ENCODE measurements at places on chromosomes 16 and 17.

DNA sequence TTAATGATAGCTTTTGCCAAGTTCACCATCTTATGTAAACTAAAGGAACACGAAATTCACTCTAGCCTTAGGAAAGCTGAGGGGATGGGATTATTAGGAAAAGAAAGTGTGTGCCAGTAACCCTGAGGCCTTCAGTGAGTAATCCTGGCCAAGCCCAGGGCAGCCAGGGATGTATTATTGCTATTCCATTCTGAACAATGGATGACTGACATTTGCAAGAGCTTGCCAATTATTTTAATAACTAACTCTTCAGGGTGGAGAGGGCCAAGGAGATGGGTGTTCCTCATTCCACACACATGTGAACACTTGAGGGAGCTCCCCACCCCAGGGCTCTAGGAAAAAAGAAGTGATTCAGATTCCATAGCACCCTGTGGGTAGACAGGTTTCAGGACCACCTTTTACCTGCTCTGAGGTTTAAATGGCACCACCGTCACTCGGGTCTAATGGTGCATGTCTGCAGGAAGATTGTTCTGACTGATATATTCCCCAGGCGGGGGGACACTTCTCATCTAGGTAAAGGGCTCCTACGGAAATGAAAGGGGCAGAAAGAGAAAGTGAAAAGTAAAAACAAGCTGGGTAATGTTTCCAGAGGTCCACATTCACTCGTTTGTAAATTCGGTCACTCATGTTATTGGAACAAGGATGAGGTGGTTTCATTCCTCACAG, 41.5 kb downstream of the TK2 start:
- DNase-seq, result no peak

DNA sequence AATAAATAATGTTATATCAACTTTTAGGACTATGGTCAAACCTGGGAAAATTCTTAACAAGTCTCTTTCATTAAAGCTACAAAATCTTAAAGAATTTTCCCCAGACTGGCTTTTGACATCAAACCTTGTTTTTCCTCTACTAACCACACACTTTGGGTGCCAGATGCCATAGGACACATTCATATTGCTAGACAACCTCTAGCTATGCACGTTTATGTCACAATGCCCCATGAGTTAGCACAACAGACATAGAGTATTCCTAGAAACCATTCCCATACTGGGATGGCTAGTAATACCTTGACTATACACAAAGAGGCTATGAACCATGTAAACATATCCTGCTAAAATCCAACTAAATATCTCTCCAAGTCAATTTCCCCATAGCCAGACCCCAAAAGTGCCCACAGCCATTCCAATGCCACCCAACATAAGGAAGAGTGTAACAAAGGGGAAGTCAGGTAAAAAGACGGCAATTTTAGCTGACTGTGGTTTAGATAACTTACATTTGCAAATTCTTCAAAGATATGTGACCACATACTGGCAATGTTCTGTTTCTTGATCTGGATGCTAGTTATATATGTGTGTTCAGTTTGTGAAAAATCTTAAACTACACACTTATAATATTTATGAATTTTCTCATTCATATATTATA, 23.4 kb downstream of the SMURF2 start:
- no peak for DNase-seq

DNA sequence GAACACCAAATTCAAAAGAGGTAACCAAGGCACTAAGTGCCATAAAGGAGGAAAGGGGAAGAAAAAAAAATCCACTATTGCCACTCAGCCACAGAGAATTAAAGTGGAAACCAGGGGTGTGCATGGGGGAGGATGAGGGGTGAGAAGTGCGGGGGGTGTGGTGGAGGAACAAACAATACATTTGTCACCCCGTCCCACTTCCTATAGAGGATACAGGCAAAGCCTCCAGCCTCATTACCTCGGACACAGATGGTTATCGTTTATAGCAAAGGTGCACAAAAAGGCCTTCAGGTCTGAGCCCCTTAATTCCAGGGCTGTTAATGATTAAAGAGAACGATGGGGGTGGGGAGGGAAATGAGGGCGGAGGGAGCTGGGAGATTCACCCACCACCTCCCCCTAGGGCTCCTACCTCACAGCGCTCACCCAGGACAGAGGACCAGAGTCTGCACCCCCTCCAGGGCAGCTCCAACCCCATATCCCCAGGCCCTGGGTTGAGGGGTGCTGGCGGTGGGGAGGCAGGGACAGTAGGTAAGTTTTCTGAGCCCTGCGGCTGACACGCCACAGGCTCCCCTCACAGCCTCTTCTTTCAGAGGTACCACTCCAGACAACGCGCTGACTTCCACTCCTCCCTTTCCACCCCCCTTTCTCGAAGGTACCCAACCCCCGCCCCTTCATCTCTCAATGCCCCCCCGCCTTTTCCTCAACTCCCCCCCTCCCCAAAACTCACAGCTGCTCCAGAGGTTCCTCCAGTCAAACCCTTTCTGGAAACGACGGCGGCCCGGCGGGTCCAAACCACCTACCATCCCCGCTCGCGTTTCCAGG, 470 bp downstream of the DCUN1D3 start:
- DNase-seq, result peak; percentile 5

GRCh38 chr17:74775409-74776043, 619 bp downstream of the NAT9 start:
- DNase-seq, result no peak

GRCh38 chr17:58315281-58315711, 13.3 kb downstream of the TSPOAP1 start:
- no peak for DNase-seq

- no peak for DNase-seq
These were observed 17.6 kb upstream of the PEMT start for GRCh38 chr17:17609121-17609520.

GRCh38 chr16:79434771-79435170, 165.8 kb downstream of the MAF start:
- no peak for DNase-seq

DNA sequence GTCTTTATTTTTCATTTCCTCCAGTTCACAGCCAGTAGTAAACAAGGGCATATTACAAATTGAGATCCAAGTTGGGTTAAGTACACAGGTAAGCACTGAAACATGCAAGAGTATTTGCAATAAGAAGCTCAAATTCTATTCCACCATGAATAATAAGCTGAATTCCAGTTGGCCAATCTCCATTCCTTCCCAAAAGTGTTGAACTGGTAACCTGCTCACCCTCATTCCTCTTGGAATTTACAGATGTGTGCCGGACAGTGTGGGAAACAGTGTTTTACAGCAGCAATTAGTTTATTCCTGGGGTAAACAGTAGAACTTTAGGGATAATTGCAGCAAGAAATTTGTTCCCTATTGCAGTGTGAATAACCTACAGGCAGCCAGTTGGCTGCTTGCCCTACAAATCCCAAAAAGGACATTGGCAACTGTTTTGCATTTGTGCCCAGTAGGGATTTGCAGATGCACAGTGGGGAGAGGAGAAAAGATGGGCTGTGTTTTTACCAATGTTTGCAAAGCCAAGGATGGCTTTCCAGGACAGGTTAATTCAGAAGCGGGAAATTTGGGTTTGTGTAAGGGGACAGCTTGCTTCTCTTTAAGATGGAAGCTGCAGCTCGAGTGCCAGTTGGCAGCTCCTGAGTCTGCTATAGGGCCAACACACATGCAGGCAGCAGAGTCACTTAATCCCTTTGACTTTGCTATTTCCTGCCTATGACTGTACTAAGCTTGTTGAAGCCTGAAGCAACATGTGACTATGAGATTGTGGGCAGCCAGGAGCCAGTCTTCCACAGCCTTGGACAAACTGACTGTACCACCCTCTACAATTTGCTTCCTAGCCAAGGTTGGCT, 318.9 kb downstream of the MAP2K6 start:
- no peak for DNase-seq

- DNase-seq, result no peak
These were observed 77.8 kb downstream of the MRC2 start for GRCh38 chr17:62705156-62705777.

DNA sequence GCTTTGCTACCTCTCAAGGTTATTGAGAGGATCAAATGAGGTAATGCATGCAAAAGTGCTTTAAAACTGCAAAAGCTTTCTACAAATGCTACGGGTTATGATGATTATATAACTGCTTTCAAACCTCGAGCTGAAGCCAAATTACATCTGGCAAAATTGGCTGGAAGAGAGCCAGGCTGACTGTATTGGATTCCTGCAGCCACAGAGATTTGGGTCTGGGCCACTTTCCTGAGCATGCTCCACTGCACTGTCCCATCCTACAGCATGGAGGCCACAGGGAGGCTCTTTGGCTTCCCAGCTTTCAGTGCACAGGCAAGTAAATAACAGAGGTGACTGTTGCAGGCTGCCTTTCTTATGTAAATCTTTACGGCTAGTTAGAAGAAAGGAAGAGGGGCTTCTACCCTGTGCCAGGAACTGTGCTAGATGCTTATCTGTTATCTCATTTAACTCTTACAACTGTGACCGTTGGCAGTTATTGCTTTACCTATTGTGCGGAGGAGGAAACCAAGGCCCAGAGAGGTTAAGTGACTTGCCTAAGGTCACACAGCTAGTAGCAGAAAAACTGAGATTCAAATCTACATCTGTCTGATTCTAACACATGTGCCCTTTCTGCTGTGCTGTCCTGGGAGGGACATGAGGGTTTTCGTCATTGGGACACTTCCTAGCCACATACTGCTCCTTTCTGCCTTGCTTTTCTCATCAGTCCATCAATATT, 121.8 kb downstream of the SPACA3 start:
- DNase-seq, result no peak

DNA sequence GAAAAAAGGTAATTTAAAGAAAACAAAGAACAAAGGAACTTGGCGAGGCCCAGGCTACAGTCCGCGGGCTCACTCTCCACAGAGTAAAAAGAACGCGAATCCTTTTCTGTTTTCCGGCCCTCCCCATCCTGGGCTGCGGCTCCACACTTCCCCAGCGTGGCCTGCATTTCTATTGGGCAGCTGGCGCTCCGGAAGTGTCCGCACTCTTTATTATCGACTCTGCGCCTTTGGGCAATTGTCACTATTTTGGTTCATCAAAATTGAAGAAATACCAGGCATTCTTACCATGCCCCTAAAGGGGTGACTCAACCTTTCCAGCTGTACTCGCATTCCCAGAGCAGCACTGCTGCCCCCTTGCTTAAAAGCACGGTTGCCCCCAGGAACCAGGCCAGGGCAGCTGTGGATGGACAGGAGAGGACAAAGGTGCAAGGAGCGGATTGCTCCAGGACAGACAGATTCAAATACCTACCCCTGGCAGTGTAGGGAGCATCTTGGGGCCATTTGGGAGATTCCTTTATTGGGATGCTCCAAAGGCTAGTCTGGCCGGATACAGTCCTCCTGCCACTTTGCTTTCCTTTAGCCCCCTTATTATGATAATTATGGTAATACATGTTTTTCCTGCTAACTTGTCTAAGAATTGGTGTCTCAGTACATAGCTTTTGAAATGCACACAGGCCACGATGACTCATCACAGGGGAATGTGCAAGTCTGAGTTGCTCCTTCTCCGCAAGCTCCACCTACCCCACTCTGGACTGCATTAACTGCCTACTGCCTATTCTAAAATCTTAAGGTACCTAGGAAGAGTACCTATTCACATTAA, 985 bp upstream of the SLFN12 start:
- DNase-seq, result peak; percentile 51

- no peak for DNase-seq
These were observed at the start of gene CPNE7 for GRCh38 chr16:89575247-89576152. Gene CPNE7 (plus strand): TSS chr16:89575758. CDS start chr16:89575898, 140 bp downstream.

DNA sequence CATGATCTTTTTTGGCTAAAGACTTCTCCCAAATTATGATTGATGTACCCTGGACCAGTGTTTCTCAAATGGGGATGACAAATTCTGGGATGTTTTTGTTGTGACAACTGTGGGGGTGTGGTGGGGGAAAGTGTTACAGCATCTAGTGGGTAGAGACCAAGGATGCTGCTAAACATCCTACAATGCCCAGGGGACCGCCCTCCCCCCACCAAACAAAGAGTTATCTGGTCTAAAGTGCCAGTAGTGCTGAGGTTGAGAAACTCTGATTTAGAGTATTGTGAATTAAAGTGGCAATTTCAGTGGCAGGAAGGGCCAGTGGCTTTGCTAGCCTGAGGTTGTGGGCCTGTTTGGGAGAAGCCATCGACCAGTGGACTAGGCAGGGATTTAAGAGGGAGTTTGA, 33.3 kb downstream of the SLC47A2 start:
- no peak for DNase-seq

- DNase-seq, result no peak
These were observed 47.2 kb downstream of the DNAH9 start for GRCh38 chr17:11645426-11645825.

DNA sequence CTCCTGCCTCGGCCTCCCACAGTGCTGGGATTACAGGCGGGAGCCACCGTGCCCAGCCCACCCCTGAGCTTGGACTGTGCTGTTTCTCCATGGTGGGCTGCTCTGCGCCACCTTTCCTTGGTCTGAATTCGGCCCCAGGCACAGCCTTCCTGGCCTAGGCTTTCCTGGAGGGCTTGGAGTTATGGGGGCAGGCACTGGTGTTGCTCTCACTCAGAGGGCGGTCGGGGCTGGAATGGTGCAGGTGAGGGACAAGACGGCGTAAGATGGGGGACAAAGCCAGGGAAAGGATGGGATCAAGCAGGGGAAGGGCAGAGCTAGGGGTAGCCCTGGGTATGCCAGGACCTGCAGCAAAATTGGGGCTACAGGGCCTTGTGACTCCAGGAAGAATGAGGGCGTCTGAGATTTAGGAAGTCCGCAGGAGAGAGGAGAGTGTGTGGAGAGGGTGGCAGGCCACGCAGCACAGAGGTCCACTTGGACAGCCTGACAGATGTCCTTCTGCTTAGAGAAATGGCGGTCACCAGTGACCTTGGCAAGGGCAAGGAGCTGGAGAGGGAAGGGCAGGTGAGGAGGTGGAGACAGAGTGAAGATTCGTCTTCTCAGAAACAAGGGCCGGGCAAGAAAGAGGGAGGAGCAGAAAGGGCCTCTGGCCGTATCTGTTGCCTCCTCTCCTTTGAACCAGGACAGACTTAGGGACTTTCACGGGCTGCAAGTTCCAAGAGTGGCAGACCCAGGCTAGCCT, 1.6 kb upstream of the ATP6V0C start:
- no peak for DNase-seq

DNA sequence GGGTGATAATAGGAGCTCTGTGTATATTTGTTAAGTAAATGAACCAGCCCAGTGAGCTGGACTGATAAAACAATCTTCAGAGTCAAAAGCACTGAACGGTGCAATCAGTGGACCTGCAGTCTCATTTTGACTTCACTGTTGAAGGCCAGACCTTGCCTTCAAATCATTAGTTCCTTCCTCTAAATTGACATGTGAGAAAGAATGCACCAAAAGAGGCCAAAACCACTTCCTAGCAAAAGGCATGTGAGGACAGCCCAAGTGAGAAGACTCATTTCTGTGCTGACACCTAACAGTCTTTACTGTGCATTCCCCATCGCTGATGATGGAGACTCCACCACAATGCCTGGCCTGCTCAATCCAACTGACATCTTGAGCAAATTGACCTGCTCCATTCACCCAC, 10.6 kb downstream of the GTF3C1 start:
- no peak for DNase-seq

- DNase-seq, result no peak
These were observed 41.5 kb upstream of the CDH5 start for GRCh38 chr16:66324815-66325515.

GRCh38 chr16:85354686-85355514, 242.6 kb upstream of the CIBAR2 start:
- no peak for DNase-seq
